ENCODE measurements at places on chromosomes 7 and 10.

GRCh38 chr10:100737355-100738054, 7.9 kb upstream of the PAX2 start:
- no peak for DNase-seq

GRCh38 chr7:144674550-144674949, 161.3 kb downstream of the TPK1 start:
- no peak for DNase-seq

DNA sequence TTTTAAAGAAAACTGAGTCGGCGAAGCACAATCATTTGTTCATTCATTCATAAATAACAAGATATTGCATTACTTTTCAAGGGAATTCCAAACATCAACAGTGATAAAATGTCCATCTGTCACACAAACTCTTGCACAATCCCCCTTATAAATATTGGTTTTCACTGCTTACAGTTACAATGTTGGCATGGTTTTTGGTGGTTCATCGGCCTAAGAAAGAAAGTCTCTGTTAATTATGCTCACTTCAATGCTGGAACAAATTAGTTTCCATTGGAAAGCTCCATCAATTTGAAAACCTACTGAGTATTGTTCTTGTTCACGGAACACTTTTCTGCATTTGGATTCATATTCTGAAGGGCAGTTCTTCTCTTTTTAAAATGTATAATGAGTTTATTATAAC, 188.5 kb downstream of the JAZF1 start:
- no peak for DNase-seq

DNA sequence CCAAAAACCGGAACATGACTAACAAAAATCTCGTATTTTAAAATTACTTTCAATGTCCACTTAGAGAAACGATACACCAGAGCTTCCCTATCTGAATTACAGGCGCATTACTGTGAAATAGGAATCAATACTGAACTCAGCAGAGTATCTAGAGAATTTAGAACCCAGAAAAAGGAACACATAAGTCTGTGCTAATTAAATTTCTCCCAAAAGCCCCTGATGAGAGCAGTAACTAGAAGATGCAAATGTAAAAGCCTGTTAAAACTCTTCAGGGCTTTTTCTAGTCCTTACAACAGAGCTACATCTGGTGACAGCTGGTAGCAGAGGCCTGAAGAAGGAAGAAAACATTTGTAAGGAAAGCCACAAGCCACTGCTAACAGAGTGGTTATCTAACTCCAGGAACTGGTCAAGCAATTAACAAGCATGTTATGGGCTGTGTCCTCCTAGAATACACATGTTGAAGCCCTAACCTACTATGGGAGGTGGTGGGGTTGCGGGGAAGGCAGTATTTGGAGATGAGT, 24.2 kb downstream of the ITIH5 start:
- no peak for DNase-seq

DNA sequence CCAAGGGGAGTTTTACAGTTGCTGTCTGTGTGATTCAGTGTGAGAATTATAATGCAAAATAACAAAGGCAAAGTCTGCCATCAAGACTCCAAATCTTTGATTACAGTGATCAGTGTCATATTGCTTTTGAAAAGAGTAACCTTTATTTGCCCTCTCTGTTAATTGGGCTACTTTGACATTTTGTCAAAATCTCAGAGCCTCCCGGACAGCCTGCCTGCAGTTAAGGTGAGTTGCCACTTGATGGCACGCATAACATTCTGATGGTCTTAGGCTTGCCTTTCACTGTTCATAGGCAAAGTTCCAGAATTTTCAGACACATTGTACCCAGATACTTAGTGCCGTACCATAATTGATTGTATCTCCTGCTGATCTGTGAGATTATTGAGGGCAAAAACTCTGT, 253.5 kb downstream of the ABCA13 start:
- no peak for DNase-seq

GRCh38 chr10:11153245-11153644, 135.6 kb downstream of the CELF2 start:
- no peak for DNase-seq

DNA sequence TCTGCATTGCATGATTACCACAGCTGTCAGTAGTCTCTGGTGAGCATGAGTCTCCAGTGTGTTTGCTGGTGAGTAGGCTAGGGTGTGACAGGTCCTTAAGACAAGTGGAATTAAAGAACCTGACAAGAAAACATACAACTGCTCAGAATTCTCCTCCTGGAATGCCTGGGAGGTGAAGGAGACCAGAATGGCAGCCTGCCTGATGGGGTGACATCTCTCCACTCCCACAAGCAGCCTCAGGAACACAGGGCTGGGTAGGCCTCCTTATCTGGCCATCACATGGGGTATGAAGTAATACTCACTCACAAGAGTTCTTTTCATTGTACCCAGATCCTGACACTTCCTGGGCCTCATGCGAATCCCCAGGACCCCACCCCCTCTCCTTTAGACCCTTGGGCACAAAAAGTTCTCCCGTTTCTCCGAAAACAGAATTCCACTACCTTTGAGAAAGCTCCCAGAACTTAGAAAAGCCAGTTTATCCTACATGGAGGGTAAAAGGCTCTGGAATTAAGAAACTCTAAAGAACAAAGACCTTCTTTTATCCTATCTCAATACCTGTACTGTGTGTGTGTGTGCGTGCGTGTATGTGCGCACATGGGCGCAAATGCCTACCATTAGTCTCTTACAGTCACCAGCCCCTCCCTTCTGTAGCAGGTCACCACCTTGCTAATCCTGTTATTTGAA, 33.4 kb upstream of the C1GALT1 start:
- DNase-seq: no peak

DNA sequence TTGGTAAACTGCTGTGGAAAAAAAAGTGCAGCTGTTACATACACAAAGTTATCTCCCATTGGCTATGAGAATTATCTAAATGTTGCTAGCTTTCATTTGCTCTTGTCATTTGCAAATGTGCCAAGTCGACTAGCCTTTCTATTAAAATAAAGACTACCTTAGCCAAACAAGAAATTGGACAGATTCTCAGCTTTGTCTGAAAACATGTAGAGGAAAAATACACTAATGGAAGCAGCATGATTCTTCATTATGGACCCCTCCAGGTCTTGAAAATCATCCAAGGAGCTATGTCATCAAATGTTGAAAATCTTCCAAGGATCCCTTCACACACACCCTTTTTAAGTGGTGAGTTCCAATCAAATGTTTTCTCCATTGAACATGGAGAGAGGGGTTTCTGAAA, 237.7 kb downstream of the ETV1 start:
- no peak for DNase-seq

DNA sequence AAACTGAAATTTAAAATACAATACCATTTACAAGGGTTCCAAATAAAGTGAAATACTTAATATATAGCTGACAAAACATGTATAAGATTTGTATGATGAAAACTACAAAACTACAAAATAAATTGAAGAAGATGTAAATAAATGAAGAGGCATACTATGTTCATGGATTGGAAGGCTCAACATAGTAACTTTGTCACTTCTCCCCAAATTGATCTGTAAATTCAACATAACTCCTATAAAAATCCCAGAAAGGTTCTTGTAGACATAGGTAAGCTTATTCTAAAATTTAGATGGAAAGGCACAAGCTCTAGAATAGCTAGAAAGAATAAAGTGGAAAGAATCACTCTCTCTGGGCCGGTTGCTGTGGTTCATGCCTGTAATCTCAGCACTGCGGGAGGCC, 24.2 kb upstream of the NFKB2 start:
- no peak for DNase-seq

GRCh38 chr7:37262181-37262580, 186.5 kb downstream of the ELMO1 start:
- DNase-seq: no peak

DNA sequence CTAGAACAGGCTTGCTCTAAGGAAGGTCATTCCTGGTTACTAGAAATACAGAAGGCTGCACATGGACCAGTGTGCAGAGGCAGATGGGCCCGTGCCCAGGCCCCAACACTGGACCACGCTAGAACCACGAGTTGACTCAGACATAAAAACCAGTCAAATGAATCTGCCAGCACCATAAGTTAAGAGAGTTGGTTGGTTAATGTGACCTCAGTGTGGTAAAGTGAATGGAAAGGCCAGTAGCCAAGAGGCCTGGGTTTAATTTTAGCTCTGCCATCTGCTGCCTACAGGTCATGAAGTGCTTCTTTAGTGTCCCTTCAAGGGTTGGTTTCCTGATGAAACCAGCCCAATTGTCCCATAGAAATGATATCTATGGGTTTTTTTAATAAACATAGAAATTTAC, 329.6 kb upstream of the NRP1 start:
- no peak for DNase-seq

DNA sequence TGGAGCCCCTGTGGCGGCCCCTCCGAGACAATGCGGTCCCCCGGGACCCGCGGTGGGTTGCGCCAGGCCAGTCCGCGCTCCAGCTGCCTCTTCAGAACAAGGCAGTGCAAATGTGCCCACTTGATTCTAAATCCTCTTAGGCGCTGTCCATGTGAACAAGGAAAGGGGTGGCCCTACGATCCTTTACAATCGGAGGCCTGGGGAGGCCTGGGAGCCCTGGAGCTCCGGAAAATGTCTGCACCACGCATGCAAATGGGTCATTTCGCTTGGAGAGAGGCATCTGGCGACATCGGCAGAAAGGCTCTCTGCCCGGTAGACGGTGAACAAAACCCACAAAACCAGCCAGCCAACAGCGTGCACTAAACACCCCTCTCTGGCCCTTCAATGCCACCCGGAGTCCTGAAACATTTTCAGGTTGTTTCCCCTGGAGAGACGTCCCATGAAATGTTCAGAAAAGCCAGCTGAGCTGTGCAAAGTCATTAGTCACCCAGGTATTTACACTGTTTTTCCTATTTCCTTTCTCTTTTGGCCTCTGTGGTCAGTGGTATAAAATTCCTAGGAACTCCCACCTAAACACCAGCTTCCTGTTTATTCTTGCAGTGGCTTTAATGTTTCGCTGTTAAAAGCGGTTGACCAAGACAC, 102.8 kb upstream of the ZNF438 start:
- no peak for DNase-seq

- DNase-seq: no peak
Observed at GRCh38 chr7:107969856-107970255, 33.1 kb downstream of the LAMB1 start.

GRCh38 chr7:19376538-19376937, 231.3 kb upstream of the FERD3L start:
- no peak for DNase-seq

GRCh38 chr7:42097752-42098151, 139.3 kb downstream of the GLI3 start:
- DNase-seq: no peak

- DNase-seq: no peak
Observed at GRCh38 chr7:154096-154799, 38.1 kb upstream of the FAM20C start.

- DNase-seq: no peak
Observed at GRCh38 chr10:25487266-25487665, 312.5 kb downstream of the GPR158 start.

- no peak for DNase-seq
Observed at GRCh38 chr7:141930211-141930610, 14.0 kb downstream of the OR9A4 start.

DNA sequence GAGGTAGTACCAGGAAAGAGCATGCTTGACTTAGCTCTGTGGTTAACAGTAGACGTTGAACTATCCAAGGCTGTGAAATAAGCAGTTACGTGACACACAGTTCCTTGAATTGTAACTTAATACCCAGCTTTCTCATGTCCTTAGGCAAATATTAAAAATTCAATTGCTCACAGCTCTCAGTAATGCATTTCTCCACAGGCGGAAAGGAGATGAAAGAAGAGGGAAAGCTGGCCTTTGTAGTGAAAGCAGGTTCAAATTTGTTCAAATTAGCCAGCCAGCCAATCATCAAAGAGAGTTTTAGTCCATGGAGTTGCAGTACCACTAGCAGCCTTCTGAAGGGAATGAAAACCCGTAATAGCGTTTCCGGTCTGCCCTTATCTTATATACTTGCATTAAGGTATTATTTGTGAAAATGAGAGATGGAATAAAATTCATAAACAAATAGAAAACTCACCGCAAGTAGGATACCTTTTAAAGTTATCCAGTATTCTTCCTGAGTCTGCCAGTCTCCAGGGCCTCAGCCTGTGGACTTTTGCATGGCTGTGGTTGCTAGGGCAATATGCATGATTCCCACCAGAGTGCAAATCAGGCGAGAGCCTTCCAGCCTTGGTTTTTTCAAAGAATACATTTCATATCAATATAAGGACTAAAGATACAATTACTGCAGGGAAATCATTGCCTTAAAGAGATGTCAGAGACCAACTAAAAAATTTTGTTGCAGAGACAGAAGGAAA, 795.5 kb downstream of the TNS3 start:
- no peak for DNase-seq

- DNase-seq: no peak
Observed at GRCh38 chr10:89342206-89342958, 14.6 kb downstream of the IFIT3 start.

DNA sequence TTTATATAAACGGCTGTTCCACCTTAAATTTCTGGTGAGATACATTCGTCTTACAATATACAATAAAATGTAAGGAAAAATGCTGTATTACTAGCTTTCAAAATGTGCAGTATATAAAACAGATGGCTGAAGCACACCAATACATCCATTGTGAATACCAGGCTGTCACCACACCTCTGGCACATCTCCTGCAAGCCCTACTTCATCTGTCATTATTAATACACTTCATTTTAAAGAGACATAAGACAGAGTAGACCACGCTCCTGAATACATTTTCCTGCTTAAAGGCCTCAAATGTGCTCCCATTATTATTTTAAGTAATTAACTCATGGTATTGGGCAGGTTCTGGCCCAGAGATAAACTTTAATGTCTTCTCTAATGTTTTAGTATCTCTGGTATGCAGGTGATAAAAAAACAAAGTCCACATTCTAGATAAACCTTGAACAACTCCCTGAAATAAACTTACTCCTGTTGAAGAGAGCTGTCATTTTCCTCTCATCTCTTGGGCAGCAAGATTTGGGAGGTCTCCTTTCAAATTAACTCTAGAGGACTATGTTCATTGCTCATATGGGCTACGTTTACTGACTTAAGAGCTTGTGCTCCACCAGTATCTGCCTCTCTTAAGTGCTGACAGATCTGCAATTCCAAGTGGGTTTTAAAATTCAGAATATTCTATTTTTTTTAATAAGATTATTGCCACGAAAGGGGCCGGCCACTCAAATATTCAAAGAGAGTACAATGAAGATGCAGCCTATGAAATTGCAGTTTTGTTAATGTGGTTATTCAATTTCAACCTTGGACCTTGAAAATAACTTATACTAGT, 396.5 kb upstream of the SEMA3D start:
- no peak for DNase-seq

- DNase-seq: no peak
Observed at GRCh38 chr7:143882604-143883078, 19.3 kb downstream of the TCAF1 start.

All from stimulated activated CD4-positive, alpha-beta T cell treated with anti-CD3 and anti-CD28 coated beads, Interleukin-1b, Interleukin-23, amount 100 ng/mL, for 1 hour (primary cell).